NCI-H1930 (cell line): ENCODE measurements at places on chromosomes 5 and 9.

- DNase-seq: peak; percentile 19
These were observed 225.1 kb downstream of the ADGRV1 start for GRCh38 chr5:90783460-90784333.

DNA sequence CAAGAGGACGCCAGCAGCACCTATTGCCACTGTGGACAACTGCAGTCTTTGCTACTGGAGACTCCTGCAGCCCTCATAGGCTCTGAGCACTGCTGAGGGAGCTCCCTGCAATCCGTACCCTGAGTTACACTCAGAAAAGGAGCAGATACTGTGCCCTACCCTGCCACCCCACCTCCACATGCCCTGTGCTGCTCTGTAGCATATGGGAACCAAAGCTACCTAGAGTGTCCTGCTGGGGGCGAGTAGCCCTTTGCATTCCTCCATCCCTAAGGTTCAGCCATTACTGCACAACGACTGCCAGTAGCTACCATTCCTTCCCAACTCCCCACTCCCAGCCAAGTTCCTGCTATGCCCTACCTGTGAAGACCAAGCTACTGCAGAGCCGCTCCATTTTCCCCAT is 90.2 kb upstream of the SNCAIP start:
- DNase-seq: no peak

GRCh38 chr9:121952611-121953010 is 140.5 kb downstream of the TTLL11 start:
- no peak for DNase-seq

DNA sequence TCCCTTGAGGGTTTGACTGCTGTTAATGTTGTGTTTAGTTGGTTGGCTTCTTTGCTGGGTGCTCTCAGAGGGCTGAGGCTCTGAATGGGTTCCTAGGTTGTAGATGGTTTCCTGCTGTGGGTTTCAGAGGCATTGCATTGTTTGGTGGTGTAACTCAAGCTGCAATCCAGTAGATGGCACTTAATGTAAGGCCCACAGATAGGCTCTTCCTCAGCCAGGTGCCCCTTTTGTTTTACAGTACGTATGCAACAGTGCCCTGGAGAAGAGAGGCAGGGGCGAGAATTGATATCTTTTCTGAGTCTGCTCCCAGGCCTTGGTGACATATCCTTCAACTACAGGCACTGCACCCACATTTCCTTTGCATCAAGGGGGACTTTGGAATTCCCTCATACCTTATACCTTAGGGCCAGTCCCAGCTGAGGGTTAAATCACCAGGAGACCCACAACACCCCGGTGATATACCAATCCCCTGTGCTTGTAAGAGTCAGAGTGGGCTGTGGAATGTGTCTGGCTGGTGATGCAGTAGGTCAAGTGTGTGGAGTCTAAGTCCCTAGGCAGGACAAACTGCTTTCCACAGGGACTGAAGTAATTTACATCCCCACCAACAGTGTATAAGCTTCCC is 7.0 kb upstream of the UGT3A2 start:
- peak; percentile 49 for DNase-seq

DNA sequence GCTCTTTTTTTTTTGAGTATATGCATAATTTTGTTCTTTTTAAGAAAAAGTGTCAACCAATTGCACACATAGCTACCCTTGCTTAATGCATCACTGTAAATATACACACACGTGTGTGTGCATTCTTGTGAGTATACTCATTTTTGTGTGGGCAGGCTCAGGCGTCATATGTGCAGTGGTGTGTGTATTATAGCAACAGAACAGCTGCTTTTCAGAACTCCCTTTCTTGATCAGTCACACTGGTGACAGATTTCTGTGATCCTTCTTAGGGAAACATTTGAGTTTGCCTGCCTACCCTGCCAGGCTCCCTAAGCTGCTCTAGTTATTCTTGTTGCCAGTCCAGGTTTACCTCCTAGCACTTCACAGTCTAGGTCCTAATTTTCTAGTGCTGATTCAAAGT is 287.0 kb upstream of the SEMA6A start:
- no peak for DNase-seq

DNA sequence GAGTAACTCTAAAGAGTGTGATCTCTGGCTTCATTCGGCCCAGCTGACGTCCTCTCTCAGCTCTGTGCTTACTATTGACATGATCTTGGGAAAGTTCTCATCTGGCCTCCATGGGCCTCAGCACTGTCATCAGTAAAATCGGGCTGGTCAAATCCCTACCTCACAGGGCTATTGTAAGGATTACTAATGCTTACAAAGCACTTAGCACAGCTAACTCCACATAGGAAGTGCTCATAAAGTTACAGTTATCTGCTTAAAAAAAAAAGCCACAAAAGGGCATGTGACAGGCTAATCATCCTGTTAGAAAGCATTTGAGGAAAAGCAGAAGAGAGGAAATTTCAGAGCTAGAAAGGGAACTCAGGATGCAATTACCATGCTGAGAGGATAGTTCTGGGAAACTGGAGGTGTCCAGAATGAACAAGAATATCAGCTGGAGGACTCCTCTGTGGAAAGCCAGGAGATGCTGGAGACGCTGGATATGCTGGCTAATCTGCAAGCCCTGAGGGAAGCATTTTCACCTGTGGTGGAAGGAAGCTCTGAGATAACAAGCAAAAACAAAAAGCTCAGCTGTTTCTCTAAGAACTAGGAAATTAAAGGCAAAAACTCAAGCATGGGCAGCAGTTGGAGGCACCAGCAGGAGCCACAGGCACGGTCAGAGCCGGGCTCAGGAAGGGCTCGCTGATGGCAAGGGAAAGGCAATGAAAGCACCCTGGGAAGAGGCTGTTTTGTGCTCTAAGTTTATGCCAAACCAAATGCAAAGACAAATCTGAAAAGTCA is 4.4 kb upstream of the BHMT start:
- DNase-seq: no peak

DNA sequence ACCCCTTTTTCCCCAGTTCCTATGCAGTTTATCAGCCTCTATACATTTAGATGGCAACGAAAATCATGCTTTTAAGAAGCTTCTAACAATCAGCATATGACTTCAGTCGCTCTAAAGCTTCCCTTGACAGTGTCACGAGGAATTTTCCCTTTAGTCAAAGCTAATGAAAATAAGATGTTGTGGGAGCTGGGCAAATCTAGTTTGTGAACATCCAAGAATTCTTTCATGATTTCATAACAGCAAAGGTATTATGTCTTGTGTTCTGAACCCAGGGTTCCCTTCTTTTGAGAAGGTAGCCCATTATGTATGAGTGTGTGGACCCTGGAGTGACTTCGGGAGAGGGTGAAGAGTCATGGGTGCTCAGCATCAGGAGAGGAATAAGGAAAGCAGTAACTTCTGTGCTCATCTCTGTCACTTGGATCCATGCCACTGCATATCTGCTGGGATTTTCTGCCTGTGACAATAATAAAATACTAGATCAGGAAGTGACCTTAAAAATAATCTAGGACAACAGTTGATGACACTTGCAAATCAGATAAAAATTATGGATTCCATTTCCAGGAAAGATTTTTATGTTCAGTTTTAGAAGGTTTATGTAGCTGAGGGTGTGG is 102.4 kb downstream of the PCSK1 start:
- no peak for DNase-seq

GRCh38 chr5:74199005-74199404 is 441.5 kb downstream of the ENC1 start:
- no peak for DNase-seq

- peak; percentile 51 for DNase-seq
These were observed 2.5 kb downstream of the TLE1 start for GRCh38 chr9:81686614-81687520.

DNA sequence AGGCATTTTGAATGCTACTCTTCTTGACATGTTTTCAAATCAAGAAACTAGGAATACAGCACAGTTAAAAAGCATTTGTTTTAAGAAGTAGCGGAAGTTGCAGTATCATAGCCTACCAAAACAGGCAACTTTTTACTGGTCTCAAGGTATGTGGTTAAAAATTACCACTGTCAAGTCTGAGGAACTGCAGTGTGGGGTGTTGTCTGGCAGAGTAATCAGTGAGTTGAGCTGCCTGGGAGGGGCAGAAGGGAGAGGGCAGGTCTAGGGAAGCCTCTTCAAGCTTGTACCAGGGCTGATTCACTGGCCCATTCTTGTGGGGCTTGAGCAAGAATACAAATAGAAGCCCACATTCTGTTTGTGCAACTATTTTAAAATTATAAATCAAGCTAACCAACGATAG is 42.4 kb upstream of the SV2C start:
- no peak for DNase-seq

DNA sequence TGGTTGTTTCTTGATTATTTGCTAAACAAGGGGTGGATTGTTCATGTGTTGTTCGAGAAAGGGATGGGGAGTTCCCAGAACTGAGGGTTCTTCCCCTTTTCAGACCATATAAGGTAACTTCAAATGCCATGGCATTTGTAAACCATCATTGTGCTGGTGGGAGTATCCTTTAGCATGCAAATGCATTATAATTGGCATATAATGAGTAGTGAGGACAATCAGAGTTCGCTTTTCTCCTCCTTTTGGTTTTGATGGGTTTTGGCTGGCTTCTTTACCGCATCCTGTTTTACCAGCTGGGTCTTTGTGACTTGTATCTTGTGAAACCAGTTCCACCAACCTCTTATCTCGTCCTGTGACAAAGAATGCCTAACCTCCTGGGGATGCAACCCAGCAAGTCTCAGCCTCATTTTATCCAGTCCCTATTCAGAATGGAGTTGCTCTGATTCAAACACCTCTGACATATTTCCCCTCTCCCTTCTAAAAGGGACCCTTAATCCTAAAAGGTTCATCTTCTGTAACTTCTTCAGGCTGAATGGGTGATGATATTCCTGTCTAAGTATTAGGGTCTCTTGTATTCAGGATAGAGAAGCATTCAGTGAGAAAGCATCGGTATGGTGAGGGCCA is 8.7 kb upstream of the FBN2 start:
- DNase-seq: no peak

- DNase-seq: no peak
These were observed 139.8 kb upstream of the EDIL3 start for GRCh38 chr5:84524491-84524890.

DNA sequence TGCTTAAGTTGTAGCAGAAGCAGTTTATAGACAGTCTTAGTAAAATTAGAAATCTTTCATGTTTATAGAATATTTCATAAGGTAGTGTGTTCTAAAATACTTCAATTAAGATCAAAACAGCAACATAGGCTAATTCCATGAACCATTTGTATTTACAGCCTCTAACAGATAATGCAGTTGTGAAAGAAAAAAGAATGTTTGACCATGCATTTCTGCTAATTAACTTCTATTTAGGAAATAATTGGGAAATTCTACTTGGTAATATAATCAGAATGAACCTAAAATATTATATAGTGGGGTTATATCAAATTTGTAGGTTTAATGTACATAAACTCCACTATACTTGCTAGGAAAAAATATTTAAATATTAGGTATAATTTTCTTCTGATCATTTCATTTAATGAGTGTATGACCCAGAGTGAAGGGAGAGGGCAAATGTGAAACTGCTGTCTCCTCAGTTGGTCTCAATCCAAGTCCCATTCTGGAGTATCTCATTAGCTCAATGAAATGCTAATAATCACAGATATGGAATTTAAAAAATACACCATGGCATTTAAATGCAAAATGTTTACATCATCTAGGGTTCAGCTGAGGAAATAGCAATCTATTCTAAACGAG is 34.9 kb downstream of the ALDH1A1 start:
- no peak for DNase-seq

GRCh38 chr5:133364936-133365707 is 247.2 kb downstream of the FSTL4 start:
- DNase-seq: no peak
